Heart left ventricle (tissue), 16 donors: ENCODE measurements at places on chromosomes 12 and 14.

DNA sequence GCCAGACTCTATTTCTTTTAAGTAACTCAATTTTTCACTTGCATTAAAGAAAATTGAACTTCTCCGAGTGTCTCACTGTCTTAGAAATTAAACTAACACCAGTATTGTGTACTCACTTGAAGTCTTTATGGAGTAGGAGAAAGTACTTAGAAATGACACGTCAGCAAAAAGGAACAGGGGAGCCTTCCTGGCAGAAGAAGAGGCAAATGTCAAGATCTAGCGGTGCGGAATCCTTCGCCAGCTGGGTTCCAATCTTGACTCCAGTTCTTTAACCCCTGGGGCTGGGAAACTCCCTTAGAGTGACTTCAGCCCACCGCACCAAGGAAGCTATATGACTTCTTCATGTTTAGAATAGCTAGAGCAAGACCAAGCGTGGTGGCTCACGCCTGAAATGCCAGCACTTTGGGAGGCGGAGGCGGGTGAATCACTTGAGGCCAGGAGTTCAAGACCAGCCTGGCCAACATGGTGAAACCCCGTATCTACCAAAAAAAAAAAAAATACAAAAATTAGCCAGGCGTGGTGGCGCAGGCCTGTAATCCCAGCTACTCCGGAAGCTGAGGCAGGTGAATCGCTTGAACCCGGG, 34.4 kb downstream of the WBP11 start:
- no peak for DNase-seq

DNA sequence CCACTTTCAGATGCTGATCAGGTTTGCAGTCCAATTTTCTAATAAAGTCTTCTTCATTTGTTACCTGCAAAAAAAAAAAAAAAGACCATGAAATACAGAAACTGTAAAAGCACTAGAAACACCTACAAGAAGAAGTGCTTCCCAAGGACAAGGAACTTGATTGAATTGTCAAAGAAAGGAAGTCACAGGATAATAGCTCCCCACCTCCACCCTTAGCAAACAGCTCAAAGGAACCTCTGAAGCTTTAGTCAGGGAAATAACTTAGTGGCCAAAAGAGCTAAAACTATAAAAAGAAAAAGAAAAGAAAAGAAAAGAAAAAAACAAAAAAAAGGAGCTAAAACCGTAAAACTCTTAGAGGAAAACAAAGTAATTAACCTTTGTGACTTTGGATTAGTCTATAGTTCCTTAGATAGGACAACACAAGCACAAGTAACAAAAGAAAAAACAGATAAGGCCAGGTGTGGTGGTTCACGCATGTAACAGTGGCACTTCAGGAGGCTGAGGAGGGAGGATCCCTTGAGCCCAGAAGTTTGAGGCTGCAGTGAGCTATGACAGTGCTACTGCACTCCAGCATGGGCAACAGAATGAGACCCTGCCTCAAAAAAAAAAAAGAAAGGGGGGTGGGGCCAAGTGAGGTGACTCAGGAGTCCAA, 28.5 kb downstream of the ZFYVE1 start:
- no peak for DNase-seq

- DNase-seq, result peak; percentile 83
Observed at GRCh38 chr14:67722293-67722692, 20.6 kb downstream of the RDH12 start.

DNA sequence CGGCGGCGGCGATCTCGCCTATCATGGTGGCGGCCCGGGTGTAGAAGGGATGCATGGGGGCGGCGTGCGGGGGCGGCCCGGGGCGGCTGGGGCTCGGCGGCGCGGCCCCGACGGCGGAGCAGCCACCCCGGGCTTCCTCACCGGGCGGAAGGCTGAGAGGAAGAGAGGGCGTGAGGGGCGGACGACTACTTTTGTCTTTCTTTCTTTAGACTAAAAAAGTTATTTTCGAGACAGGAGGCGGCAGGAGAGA, 240 bp downstream of the BTG1 start:
- DNase-seq, result no peak

- peak; percentile 56 for DNase-seq
Observed at GRCh38 chr12:54432815-54433164, 13.7 kb upstream of the ITGA5 start.

DNA sequence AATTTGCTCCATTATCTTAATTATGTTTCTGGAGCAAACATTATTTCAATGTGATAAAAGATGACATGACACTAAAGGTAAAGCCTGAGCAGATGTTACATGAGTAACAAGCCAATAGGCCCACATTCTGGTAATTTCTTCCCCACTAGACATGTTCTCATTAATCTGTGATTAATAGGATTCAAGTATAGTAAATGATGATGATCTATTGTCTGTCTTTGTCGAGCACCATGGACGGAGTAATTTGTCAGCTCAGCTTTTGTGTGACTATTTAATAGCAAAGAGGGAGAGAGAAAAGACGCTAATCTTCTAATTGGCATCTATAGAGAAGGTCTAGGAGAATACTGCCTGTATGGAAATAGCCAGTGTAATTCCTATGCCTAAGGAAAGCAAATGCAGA, 62.2 kb upstream of the INSM2 start:
- DNase-seq, result no peak

GRCh38 chr14:54711812-54712464, 145.0 kb downstream of the SAMD4A start:
- no peak for DNase-seq

DNA sequence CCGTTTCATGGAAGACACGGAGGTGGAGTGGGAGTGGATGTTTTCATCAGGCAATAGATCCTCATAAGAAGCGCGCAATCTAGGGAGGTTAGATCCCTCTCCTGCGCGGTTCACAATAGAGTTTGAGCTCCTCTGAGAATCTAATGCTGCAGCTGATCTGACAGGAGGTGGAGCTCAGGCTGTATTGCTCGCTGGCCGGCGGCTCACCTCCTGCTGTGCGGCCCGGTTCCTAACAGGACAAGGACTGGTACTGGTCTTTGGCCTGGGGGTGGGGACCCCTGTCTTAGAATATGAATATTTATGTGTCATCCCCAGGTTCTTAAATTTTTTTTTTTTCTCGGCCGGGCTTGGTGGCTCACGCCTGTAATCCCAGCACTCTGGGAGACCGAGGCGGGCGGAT, 36.7 kb downstream of the PRICKLE1 start:
- DNase-seq, result no peak

GRCh38 chr14:29815016-29815674, 112.5 kb downstream of the PRKD1 start:
- no peak for DNase-seq
